ENCODE measurements at places on chromosomes 13 and 19.

DNA sequence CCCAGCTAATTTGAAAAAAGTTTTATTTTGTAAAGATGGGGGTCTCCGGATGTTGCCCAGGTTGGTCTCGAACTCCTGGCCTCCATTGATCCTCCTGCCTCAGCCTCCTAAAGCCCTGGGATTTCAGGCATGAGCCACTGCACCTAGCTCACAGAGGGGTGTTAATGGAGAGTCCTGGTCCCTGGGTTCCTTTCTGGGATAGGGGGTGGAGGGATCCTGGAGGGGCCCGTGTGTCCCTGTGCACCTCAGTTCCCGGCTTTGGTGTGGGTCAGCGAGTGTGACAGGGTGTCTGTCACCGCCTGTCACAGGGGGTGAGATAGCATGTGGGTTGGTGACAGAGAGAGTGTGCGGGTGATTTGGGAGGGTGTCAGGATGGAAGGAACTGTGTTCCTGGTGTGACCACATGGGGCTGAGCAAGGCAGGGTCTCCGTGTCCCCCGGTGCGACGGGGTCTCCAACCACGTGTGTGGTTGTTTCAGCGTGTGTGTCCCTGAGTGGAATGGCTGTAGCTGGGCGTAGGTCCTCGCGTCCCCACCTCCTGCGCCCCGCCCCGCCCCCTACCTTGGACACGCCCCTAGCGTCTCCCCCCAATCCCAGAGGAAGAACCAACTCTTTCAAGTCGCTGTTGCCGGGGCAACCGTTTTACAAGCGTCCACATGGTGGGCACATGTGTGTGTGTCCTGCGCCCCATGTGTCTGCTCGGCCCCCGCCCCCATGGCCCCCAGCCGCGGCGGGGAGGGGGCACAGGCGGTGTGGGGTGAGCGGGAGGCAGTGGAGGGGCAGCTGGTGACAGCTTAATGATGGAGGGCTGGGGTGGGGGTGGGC, 2.9 kb upstream of the NRTN start:
- peak; percentile 58 for DNase-seq

DNA sequence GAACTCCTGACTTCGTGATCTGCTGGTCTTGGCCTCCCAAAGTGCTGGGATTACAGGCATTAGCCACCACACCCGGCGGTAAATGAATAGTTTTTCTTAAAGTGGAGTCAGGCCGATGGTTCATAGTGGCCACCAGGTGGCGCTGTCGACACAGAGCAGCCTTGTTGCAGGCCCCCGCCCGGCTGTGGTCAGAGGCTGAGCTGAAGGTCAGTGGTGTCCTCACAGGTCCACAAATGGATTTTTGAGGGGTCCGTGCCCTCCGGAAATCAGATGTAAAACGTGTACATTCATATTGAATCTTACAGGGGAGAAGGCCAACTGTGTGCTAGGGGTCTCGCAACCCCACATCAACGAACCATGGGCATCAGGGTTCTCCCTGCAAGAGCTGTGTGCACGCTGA, 13.4 kb upstream of the WDR18 start:
- no peak for DNase-seq

DNA sequence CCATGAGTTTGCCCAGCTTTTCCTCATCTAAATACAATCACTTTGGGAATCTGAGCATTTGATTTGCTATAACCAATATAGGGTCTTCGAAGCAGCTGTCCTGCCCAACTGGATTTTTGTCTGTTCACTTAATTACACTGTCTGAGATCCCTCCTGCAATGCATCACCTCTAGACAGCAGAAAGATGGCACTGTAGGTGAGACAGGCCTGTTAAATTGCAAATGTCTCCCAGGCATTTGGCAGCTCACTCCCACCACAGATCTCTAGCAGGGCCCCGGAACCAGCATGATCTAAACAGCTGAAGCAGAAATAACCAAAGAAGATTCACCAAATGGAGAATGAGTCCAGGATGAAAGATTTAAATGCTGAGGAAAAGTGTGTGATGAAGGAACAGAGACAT, 41.9 kb upstream of the SERPINE3 start:
- no peak for DNase-seq

DNA sequence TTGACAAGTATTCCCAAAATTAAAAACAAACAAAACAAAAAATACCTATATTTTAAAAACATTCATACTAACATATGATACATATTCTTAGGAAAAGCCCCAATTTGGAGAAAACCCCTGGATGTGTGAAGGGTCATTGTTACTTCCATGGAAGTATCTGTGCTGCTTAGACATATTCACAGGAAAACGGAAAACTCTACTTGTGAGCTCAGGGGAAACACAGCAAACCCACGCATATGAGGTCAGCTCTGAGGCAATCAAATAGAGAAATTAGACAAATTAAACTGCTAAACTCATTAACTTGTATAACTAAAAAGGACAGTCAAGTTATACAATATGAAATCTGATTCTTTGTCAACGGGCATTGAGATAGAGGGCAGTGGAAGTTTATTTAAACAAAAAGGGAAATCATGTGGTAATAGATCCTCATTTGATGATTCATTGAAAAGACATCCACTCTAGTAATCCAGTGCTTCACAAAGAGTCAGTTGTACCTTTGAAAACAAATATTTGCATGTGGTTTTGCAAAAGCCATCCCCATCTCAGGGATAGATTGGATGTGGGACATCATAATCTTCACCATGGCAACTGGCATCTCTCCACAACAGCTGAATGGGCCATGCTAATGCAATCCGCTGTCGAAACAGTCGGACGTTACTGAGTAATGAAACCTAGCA, 423.4 kb downstream of the ITGBL1 start:
- DNase-seq, result no peak

DNA sequence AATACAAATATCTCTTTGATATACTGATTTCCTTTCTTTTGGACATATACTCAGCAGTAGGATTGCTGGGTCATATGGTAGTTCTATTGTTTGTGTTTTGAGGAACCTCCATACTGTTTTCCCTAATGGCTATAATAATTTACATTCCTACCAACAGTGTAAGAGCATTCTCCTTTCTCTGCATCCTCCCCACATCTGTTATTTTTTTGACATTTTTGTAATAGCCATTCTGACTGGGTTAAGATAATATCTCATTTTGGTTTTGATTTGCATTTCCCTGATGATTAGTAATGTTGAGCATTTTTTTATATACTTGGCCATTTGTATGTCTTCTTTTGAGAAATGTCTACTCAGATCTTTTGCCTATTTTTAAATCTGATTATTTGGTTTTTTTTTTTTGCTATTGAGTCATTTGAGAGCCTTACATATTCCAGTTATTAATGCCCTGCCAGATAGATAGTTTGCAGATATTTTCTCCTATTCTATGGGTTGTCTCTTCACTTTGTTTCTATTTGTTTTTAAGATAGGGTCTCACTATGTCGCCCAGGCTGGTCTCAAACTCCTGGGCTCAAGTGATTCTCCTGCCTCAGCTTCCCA, 95.7 kb downstream of the FNDC3A start:
- DNase-seq, result no peak

- no peak for DNase-seq
Observed at GRCh38 chr13:102698649-102698980, 3.8 kb upstream of the METTL21C start.

DNA sequence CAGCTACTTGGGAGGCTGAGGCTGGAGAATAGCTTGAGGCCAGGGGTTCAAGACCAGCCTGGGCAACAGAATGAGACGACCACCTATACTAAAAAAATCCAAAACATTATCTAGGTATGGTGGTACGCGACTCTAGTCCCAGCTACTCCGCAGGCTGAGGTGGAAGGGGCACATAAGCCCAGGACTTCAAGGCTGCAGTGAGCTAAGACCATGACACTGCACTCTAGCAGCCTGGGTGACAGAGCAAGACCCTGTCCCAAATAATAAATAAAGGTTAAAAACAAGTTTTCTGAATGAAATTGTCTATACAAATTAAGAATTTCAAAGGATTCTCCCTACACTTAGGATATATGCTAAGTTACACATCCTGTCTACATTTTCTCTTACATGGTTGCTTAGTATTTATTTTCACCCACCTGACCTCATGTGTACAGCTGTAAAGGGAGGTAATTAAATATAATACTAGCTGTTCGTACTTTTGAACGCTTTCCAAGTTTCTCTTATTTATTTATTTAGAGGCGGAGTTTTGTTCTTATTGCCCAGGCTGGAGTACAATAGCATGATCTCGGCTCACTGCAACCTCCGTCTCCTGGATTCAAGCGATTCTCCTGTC, 1.6 kb downstream of the SLC25A30 start:
- DNase-seq, result peak; percentile 73

DNA sequence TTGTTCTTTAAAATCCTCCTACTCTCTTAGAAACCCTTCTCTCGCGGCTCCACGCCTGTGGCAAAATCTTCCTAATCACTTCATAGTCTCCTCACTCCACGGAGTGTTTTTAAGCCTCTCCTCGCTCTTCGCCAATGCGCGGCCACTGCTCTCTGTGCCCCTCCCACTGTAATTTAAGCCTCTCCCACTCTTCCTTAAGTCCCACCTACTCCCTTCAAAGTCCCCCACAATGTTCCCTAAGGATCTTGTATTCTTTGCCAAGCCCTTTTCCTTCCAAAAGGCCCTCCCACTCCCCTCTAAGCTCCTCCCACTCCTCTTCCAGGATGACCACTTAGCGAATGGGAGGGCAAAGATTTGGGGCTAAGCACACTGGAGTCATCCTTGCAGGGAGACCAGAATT, 1.3 kb downstream of the FIZ1 start:
- DNase-seq, result no peak

- DNase-seq, result no peak
Observed at GRCh38 chr13:67791047-67791446, 560.9 kb upstream of the PCDH9 start.

GRCh38 chr19:16381756-16382401, 57.3 kb downstream of the KLF2 start:
- DNase-seq, result no peak

GRCh38 chr19:30512176-30513081, 140.2 kb downstream of the ZNF536 start:
- no peak for DNase-seq

DNA sequence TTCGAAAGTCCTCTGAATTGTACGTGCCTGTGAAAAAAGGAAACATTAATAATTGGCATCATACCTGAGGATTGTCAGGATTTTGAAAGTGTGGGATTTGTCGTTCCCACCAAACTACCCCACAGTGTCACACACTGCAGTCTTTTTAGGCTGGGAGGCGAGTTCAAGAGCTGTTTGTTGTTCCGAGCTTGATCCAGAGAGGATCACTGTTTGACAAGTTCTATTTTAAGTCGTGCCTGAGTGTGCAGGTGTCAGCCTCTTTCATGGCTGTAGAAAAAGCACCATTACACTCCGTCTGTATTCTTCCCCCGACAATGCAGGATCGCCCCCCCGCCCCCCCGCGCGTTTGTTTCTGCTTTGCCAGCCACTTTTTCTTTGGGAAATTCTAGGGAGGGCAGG, 635 bp upstream of the NBEA start:
- no peak for DNase-seq

- peak; percentile 45 for DNase-seq
Observed at GRCh38 chr19:8697671-8698432, 743 bp downstream of the ACTL9 start.

DNA sequence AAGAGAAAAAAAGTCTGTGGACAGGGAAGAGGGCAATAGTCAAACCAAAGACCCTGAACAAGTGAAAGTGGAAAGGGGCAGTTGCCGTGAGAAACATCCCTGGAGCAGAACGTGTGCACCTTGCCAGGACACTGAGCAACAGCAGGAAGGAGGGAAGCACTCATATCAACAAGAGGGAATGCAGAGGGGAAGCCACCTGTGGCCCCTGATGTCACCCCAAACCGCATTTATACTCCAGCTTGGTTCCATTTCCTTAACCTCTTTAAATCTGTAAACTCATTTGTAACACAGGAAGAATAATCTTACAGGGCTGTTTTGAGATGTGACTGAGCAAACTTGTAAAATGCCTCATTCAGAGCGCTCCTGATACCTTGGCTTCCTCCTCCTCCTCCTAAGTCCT, 698.8 kb downstream of the DIAPH3 start:
- peak; percentile 67 for DNase-seq

DNA sequence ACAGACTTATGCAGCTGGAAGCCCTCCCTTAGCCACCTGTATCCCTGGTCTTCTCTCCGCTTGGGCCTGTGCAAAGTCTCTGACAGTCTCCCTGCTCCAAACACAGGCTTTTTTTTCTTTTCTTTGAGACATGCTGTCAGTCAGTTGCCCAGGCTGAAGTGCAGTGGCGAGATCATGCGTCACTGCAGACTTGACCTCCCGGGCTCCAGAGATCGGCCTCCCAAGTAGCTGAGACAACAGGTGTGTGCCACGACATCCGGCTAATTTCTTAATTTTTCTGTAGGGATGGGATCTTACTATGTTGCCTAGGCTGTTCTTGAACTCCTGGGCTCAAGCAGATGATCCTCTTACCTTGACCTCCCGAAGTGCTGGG, 1.6 kb downstream of the MZF1 start:
- no peak for DNase-seq

GRCh38 chr19:38231918-38232317, 7.9 kb upstream of the DPF1 start:
- no peak for DNase-seq

- DNase-seq, result no peak
Observed at GRCh38 chr19:41853768-41854167, 6.3 kb upstream of the RPS19 start.

DNA sequence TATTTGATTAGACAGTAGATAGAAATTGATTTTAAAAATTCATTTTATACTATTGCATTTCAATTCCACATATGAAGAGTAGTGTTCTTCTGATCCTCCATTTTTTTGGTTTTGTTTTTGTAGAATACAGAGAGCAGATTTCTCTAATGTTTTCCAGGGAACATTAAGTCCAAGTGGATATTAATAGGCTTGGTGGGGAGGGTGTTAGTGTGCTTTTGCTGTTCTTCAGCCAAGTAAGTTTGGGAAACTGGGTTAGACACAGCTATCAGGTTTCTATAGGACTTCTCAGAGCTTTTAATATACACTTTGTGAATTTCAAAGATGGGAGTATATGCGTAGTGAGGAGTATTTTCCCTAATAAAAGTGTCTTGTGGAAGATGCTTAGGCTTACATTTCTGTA, 21.8 kb downstream of the NAA16 start:
- no peak for DNase-seq

- DNase-seq, result peak; percentile 56
Observed at GRCh38 chr19:23799321-23799720, 40.6 kb upstream of the ZNF681 start.

DNA sequence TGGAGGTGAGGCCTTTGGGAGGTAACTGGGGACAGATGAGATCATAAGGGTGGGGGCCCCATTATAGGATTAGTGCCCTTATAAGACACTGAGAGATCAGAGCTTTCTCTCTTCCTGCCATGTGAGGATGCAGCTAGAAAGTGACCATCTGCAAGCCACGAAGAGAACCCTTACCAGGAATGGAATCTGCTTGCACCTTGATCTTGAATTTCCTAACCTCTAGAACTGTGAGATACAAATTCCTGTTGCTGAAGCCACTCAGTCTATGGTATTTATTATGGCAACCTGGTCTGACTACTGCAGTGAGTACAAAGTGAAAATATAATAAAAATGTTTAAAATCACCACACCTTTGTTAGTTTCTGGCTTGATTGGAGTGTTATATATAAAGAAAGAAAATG, 388.0 kb downstream of the LMO7 start:
- no peak for DNase-seq

DNA sequence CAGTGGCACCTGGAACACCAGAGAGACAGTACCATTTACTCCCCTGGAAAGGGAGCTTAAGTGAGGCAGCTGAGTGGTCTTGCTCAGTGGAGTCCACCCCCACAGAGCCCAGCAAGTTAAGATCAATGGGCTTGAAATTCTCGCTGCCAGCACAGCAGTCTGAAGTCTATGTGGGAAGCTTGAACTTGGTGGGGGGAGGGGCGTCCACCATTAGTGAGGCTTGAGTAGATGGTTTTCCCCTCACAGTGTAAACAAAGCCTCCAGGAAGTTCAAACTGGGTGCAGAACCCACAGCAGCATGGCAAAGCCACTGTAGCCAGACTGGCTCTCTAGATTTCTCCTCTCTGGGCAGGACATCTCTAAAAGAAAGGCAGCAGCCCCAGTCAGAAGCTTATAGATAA, 30.3 kb upstream of the CEACAM4 start:
- no peak for DNase-seq
